Inflammatory macrophage treated with lipopolysaccharide for 1 hour (primary cell): ENCODE measurements at places on chromosomes 16 and 17.
A peak's percentile ranks its signal among the peaks of the same experiment; 100 is the strongest.

DNA sequence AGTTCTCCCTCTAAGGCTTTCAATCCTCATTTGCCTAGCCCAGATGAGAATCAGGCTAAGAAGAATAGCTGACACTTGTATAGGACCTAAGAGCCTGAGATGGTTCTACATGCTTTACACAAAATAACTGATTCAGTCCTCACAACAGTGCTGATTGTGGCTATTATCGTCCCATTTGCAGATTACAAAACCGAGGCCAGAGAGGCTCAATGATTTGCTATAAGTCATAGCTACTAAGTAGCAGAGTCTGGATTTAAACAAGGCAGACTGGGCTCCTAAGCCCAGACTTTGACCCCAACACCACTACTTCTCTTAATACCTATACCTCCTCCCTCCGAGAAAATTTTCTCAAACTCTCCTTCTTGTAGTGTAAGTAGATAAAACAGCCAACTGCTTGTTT, 23.1 kb downstream of the ABCC12 start:
- DNase-seq = no peak

GRCh38 chr17:82081546-82081945, 15.9 kb upstream of the DUS1L start:
- no peak for DNase-seq

GRCh38 chr17:77864234-77865111, 94.0 kb upstream of the TNRC6C start:
- no peak for DNase-seq

- DNase-seq = no peak
Measured at GRCh38 chr17:37239690-37240334, 136.0 kb upstream of the C17orf78 start.

DNA sequence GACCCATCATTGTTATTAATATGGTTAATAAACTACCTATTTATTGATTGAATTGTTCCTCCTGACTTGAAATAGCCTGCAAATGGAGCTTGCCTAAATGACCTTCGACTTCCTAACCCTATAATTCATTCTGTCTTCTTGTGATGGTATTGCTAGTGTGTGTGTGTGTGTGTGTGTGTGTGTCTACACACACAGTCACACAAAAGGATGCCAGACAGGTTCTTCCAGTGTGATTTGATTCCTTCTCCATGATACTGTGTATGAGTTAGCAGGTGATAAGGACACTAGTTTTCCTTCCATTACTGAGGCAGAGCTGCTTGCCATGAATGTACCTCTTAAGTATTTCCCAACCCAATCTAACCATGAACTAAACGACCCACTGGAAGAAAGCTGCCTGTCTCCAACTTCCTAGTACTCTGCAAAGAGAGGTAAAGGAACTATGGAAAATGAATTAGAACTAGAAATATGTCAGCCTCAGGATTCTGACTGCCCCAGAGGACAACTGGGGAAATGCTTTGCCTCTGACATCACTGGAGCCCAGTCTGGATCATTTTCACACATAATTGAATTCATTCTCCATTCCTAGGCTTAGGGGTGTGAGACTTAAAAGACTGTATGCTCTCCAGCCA, 3.5 kb upstream of the CDC6 start:
- no peak for DNase-seq

DNA sequence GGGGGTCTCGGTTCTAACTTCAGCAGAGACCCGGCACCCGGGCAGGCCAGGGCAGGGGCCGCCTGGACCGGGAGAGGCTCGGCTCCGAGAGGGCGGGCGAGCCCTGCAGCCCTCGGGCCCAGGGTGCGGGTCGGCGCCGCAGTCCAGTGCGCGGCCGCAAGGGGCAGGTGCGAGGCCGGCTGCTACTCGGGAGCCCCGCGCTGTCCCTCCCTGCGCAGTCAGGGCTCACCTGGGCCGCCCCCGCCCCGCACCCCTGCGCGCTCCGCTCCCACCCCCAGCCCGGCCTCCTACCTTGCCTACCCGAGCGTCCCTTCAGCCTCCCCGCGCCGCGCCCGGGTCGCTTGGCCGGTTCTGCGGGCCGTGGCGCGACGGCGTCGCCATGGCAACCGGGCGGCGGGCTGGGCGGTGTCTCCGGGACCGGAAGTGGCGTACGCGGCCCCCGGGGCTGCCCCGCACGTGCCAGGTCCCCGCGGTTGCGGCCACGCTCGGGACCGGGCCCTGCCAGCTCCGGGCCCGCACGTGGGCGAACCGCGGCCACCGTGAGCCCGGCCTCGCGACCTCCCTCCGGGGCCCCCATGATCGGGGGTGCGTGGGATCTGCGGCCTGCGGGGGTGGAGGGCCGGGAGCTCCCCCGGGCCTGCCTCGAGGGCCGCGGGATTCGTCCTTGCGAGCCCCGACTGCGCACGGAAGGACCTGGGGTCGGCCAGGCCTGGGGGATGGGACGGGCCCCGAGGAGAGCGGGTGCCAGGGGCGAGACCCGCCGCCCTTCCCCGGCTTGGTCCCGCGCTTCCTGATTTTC, at the start of gene CYB561:
Gene CYB561, minus strand, starts transcription at position 353 of the 799 bp plus-strand sequence. CDS start 8,759 bp downstream, outside the sequence.
- DNase-seq = peak; percentile 69

DNA sequence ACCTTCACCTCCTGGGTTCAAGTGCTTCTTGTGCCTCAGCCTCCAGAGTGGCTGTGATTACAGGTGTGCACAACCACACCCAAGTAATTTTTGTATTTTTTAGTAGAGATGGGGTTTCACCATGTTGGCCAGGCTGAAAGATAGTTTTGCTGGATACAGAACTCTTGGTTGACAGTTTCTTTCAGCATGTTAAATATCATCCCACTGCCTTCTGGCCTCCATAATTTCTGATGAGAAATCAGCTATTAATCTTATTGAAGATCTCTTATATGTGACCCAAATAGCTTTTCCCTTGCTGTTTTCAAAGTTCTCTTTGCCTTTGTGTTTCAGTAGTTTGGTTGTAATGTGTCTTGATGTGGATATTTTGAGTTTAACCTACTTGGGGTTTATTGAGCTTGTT, 50.3 kb upstream of the BRD7 start:
- no peak for DNase-seq

- peak; percentile 33 for DNase-seq
Measured at GRCh38 chr17:75633486-75634375, 497 bp downstream of the SMIM5 start.

DNA sequence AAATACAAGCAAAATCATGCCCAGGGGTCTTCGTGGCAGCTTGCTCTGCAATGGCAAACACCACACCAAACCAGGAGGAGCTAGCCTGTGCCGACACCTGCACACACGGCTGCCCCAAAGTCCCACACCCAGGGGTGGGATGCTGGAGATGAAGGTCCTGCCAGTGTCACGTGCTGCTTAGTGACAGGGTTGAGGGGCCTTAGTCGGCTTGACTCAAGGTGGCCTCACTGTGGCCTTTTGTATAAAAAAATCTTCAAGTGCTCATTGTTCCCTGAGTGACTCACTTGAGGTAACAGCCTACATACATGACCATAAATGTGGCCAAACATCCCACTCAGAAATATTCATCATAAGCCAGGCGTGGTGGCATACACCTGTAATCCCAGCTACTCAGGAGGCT, 7.3 kb downstream of the TRIM65 start:
- DNase-seq = no peak

GRCh38 chr17:44522883-44523671, 19.9 kb upstream of the GPATCH8 start:
- DNase-seq = peak; percentile 88

GRCh38 chr17:45752246-45752645, 31.9 kb upstream of the CRHR1 start:
- DNase-seq = no peak

- DNase-seq = no peak
Measured at GRCh38 chr17:33072421-33073161, 80.9 kb downstream of the SPACA3 start.

DNA sequence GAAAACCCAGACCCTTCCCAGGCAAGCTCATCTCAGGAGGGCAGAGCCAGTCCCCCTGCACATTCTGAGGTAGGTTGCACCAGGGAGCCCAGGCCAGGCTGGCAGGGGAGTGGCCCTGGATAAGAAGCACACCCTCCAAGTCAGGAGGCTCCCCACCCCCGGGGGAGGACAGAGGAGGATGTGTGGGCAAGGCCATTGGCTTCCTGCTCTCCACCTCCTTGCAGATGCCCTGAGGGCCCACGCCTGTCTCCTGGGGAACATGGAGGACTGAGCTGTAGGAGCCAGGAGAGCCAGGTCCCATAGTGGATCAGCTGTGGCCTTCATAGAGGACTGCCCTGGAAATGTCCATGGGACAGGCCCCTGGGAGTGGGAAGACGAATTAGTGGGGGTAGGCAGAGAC, 126.7 kb downstream of the IRF8 start:
- no peak for DNase-seq

GRCh38 chr16:46916980-46917379, 32.8 kb downstream of the GPT2 start:
- DNase-seq = no peak

DNA sequence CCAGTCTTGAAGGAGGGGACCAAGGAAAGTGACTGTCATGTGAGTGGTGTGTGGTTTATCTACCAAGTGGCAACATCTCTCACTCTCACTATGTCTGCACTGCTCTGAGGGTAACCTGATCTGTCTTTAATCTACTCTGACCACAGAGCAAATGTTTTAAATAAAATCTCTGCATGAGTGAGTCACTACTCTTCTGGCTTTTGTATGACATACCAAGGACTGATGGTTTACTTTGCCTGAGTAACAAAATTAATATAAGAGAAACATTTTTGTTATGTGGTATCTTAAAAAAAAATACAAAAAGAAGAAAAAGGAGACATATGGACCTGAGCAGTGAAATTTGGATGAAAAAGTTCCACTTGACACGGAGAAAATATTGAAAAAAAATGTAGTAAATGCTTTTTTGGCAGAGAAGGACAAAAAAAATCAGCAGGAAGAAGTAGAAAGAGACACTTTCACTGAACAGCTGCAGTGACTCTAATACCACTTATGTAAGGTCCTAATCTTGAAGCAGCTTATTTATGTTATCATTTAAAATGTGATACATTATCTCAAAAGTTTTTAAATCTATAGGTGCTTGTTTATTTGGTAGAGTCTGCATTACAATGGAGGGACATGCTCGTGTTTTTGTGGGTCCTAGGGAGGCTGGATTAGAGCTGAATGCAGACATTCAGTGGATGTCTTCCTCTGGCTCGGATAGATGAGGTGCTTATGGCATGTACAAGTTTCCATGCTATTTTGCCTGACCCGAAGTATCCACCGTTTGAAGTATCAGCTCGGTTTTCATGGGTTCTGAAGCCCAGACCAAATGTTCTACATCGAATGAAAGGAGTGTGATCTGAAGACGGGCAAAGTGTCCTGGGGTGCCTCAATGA, 240.7 kb downstream of the MAP2K6 start:
- DNase-seq = no peak

DNA sequence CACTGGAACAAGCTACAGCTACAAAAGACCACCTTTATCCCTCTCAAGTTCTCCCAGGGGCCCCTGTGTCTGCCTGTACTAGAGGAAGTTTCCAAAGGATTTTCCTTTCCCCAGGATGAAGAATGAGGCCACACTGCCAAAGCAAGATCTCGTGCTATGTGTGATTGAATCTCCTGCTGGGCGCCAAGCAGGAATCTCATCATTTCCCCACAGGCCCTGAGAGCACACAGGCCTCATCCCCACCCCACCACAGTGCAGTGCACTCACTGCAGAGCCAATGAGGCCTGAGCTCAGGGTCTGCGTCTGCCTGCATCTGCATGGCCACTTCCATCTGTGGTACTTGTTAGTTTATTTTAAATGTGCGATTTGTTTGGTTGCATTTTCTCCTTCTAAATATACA, 387.4 kb upstream of the ASIC2 start:
- no peak for DNase-seq

DNA sequence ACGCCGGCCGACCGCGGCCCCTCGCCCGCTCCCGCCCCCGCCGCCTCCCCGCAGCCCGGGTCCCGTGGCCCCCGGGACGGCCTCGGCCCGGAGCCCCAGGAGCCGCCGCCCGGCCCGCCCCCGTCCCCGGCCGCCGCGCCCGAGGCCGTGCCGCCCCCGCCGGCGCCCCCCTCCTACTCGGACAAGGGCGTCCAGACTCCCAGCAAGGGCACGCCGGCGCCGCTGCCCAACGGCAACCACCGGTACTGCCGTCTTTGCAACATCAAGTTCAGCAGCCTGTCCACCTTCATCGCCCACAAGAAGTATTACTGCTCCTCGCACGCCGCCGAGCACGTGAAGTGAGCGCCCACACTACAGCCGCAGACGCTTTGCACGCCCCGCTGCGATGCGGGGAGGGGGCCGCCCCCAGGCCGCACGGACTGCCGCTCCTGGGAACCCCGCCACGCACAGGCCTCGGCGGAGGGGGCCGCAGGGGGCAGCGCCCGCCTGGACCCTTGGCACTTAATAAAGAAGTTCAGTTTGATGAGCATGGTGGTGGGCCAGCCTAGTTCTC, 35.5 kb upstream of the ZC3H18 start:
- DNase-seq = peak; percentile 14

DNA sequence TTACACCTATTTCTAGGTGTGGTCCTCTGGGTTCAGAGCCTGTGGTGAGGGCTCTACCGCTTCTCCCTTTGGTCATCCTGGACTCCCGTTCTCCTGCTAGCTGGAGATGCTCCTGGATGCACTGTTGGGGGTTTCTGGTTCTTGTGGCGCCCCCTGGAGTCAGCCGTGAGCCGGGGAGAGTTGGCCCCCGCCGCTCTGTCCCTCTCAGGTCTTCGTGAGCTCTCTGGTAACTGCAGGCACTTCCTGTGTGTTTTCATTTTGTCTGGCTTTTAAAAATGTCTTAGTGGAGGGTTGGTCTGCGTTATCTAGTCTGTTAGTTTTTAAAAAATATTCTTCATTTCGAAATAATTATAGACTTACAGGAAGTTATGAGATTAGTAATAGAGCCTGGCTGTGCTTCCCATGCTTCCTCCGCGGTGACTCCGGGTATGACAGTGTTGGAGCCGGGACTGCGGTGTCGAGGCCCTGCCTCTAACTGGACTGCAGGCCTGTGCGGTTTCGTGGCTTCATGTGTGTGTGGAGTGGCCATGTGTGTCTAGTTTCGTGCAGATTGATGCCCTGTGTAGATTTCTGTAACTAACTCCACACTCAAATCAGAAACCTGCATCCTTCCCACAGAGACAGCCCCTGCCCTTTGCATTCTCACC, 78.0 kb upstream of the ZNF750 start:
- DNase-seq = peak; percentile 34

DNA sequence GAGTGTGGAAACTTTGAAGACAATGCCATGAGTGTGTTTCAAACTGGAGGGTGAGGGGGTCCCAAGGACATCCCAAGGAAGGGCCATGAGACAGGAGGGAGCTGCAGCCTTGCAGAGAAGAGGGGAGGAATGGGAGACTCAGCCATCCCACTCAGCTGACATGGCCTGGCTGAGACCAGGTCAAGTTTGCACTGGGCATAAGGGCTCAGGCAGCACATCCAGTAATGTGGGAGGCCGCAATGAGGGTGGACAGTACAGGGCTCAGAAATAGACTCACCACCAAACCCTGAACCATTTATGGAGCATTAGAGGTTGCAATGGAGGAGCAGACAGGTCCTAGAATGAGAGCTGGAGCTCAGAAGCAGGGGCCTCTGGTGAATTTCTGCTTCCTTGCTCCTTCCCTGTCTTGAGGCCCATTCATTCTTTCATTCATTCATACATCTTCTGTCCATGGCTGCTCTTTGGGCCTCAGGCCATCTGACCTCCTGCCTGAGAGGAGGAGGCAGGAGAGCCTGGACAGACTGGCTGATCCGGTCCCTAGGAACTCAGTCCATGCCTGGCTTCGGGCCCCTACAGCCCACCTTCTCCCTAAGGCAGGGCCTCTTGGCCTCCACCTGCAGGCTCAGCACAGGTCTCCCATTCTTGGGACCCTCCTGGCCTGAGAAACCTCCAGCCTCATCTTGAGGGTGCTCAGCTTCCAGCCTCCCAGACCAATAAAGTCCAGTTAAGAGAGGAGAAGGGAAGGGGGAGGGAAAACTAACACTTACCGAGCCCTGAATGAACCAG, 70.5 kb upstream of the CDH5 start:
- no peak for DNase-seq
